ENCODE measurements at places on chromosomes 11 and 22.

- no peak for DNase-seq
Measured at GRCh38 chr11:129023968-129024676, 81.5 kb upstream of the TP53AIP1 start.

DNA sequence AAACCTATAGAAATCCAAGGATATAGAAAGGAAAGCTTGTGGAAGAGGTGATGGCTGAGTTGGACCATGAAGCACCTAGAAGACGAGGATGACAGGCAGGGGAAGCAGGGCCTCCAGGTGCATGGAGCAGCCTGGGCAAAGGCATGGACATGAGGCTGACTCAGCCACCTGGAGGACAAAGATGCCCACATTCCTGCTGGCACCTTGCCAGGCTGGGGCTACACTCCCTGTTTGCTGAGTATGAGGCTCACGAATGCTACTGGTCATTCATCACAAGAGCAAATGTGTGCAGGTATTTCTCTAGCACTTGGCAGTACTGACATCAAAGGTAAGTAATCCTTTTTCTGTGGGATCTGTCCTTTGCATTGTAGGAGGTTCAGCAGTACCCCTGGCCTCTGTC, 7.1 kb upstream of the SCGB2A1 start:
- no peak for DNase-seq

GRCh38 chr11:106021181-106021966, 666 bp downstream of the MSANTD4 start:
- no peak for DNase-seq

DNA sequence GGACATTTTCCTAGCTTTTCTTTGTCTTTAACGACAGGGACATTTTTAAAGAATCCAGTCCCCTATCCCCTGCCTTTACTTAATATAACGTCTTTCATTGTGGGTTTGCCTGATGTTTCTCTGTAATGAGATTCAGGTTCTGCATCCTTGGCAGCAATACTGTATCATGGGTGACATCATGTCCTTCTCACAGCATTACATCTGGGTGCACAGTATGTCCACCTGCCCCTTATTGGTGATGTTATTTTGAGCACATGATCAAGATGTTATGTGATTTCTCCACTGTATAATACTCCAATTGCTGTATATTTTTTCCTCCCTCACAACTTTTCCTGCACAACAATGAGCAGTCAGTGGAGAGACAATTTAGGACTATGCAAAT, 9.7 kb upstream of the STK33 start:
- no peak for DNase-seq

DNA sequence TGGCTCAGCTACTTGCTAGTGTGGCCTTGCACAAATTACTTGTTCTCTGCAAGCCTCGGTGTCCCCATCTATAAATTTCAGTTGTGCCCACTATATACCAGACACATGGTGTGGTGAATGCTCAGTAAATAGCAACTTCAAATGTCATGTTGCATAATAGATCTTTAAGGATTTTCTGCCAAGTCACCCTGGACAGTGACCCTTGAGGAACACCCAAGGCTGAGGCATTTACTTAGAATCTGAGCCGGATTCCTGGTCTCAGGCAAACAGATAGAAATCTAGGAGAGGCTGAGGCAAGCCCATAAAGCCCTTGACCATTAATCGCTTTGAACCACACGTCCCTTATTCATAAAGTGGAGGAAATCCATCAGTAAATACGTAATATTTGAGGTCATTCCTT, 9.7 kb downstream of the TEAD1 start:
- DNase-seq = no peak

DNA sequence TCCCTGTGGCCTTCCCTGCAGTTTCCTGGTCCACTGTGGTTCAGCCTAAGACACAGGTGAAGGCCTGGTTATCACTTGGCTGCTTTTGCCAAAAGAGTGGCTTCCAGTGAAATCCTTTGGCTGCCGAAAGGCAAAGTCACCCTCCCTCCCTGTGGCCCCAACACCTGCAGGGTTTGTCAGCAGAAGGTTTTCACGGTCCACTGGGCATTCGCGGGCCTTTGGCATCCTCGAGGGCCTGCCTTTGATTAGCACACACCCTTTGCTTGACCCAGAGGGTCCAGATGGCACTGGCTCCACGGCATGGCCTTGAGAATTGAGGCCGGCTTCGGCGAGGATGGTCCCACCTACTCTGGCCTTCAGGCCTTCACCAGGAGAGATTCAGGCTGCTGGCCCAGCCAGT, 35.3 kb downstream of the RTN4R start:
- DNase-seq = no peak

- DNase-seq = no peak
Measured at GRCh38 chr11:113345978-113346377, 31.6 kb downstream of the TTC12 start.

DNA sequence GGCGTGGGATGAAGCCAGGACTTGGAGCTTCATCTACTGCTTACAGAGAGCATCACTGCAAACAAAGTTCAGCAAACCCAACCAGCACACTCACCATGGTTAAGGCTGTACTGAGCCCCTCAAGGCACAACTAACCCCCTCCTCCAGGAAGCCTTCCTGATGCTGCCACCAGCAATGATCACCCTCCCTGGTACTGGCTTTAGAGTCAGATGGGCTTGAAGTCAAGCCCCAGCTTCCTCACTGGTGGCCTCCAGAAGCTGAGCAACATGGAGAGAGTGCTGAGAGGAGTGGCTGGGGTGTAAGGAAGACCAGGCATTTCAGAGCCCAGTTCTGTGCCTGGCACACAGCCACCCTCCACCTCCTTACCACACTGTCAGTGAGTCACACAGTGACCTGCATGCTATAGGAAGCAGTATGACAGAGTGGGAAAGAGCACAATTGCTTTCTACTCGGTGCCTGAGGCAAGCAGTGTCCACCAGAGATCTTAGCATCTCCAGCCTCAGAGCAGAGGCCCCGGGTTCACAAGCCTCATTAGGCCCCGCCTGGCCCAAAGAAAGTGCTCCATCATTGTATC, 24.7 kb upstream of the BAIAP2L2 start:
- peak; percentile 50 for DNase-seq

DNA sequence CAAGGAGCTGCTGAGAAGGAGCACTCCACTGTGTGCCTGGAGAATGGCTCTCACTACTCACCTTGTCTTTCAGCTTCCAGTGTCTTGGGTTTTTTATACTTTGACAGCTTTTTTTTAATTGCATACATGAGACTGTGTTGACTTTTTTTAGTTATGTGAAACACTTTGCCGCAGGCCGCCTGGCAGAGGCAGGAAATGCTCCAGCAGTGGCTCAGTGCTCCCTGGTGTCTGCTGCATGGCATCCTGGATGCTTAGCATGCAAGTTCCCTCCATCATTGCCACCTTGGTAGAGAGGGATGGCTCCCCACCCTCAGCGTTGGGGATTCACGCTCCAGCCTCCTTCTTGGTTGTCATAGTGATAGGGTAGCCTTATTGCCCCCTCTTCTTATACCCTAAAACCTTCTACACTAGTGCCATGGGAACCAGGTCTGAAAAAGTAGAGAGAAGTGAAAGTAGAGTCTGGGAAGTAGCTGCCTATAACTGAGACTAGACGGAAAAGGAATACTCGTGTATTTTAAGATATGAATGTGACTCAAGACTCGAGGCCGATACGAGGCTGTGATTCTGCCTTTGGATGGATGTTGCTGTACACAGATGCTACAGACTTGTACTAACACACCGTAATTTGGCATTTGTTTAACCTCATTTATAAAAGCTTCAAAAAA, 72.6 kb downstream of the NCAPD3 start:
- no peak for DNase-seq

- DNase-seq = no peak
Measured at GRCh38 chr11:121478895-121479697, 26.3 kb upstream of the SORL1-AS1 start.

DNA sequence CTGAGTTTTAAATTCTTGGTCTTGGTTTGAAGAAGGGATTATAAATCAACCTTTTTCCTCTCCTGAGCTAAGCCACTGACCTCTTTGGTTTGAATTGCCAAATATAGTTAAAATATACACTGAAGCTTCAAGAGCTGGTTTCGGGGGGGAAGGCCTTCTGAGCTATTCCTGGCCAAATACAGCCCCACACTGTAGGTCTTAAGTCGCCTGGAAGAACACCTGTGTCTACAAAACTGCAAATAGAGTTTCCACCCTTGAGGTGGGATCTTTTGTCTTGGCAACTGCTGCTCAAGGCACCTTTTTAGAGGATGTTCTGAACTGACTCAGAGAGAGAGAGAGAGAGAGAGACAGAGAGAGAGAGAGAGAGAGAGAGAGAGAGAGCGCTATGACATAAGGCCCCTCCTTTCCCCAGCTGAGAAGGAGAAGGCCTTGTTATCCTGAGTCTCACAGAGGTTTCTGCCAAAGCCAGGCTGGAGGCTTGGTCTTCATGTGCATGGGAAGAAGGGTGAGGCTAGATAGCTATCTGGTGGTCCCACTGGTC, 5.5 kb downstream of the ADM start:
- DNase-seq = no peak

GRCh38 chr22:35430897-35431322, 31.0 kb downstream of the MCM5 start:
- peak; percentile 52 for DNase-seq

DNA sequence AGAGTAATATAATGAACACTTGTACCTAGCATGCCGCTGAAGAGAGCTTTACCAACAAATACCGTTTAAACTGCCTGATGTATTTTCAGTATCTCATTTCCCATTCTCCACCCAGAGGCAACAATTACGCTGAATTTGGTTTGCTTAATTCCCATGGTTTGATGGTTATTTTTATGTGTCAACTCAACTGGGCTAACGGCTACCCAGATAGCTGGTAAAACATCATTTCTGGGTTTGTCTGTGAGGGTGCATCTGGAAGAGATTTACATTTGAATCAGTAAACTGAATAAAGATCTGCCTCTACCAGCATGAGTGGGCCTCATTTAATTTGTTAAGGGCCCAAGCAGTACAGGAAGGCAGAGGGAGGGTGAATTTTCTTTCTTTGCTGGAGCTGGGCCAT, 377.9 kb downstream of the DYNC2H1 start:
- DNase-seq = no peak

GRCh38 chr11:119795231-119795630, 66.2 kb upstream of the NECTIN1 start:
- peak; percentile 85 for DNase-seq

GRCh38 chr11:120281143-120281795, 41.3 kb downstream of the POU2F3 start:
- no peak for DNase-seq

Data from non-pigmented ciliary epithelial cell (primary cell).